WTC11 (cell line): ENCODE measurements at places on chromosomes 5 and 9. TPM values are rescaled to one million over a fixed set of nuclear protein-coding genes. Genes with fewer than 3 reads are reported as not detected.

- DNase-seq: no peak
- no peak overlapping the region for H3K4me3 ChIP-seq
- no peaks in the 10 kb centered on the region for H3K27me3 ChIP-seq
- H3K36me3 ChIP-seq: no peaks in the 10 kb centered on the region
- no peak overlapping the region for H3K27ac ChIP-seq
Observed at GRCh38 chr5:104361932-104362331, 799.3 kb upstream of the NUDT12 start.

DNA sequence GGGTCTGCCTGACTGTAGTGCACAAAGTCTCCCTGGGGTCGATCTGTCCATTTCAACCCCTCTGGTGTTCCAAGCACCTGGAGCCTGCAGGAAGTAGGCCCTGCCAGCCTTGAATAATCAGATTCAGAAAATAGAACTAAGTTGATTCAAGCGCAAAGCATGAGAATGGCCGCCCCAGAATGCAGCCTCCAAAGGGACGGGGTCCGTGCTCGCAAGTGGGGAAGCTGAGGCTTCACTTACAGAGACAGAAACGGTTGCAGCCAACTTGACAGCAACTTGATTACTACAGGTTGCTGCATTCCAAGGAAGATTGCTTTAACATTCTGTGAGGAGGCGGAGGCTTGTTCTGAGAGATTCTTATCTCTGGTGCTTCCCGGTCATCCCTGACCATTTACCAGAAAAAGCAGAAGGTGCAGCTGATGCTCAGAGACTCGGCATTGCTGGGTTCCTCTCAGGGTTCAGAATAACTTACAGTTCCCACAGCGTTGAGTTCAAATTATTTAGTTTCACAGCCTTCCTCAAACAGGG lies 14.9 kb upstream of the LRRC14B start:
- no peaks in the 10 kb centered on the region for H3K27me3 ChIP-seq
- no peak for DNase-seq
- H3K27ac ChIP-seq: peak overlapping the region; percentile 47; the same call in 1 of the 2 replicates
- no peak overlapping the region for H3K4me3 ChIP-seq
- H3K36me3 ChIP-seq: peaks cover 20% of the 10 kb centered on the region

Gene KCNV2
- not detected in 3 replicates for total RNA-seq

GRCh38 chr9:136059321-136059791 lies 35.7 kb downstream of the NACC2 start:
- H3K36me3 ChIP-seq: no peaks in the 10 kb centered on the region
- DNase-seq: peak; percentile 12
- peaks cover 29% of the 10 kb centered on the region for H3K4me1 ChIP-seq
- no peak overlapping the region for H3K27ac ChIP-seq

DNA sequence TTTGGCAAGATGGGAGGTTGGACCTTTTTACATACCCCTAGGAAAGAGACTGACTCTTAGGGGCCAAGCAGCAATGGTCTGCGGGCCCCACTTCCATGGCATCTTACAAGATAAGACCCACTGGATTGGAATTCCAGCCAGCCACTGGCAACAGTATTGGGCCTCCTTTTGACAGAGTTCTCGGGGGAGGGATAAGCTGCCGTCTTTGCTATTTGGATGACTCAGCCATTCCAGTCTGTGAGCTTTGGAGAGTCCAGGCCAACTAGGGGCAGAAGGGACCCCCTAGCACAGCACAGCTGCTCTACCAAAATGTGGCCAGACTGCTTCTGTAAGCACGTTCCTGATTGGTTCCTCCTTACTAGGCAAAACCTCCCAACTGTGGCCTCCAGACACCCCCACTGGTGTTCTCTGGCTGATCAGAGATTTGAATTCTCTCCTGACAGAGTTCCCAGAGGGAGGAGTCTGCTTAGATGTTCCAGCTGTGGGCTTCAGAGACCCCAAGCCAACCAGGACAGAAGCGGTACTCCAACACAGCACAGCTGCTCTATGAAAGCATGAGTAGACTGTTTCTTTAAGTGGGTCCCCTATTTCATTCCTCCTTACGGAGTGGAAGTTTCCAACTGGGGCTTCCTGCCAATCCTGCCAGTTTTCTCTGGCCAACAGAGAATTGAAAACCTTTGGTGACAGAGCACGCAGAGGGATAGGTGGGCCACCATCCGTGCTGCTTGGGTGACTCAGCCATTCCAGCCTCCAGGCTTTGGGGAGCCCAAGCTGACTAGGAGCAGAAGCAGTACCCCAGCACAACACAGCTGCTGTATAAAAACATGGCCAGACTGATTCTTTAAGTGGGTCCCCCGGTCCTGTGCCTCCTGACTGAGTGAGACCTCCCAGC lies 672.1 kb upstream of the RIOK2 start:
- peak; percentile 11 for DNase-seq

DNA sequence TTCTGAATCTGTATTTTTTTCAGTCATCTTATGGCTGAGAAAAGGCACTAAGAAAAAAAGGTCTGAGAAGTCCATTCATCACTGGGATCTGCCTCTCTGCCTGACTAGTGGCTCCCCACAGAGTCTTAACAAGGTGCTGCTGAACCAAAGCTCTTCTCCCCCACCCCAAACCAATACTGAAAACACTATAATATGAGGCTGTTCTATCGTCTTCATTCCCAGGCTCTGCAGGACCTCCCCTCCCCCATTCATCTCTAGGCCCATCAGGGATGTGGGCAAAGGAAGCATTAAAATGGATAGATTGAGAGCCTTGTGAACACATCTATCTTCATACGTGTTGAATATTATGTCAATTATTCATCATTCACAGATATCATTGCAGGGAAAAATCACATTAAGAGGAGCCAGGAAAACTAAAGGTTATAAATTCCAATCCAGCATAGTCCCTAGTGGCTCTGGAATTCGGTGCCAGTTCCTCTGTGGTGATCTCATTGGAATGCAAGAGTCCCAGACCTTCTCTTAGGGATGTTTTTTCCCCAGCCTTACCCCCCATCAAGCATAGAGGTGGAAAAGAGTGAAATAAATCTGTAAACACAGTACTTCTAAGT lies 44.3 kb upstream of the GPR151 start:
- peaks cover 13% of the 10 kb centered on the region for H3K4me1 ChIP-seq
- peak overlapping the region; percentile 11 for H3K27ac ChIP-seq
- DNase-seq: no peak
- no peak overlapping the region for H3K4me3 ChIP-seq
- no peaks in the 10 kb centered on the region for H3K27me3 ChIP-seq

Gene HAUS6
- total RNA-seq: 37.9 to 43.3 TPM (median 39.8 TPM) in 3 replicates

GRCh38 chr5:112419164-112419985 lies at the start of gene EPB41L4A:
Gene EPB41L4A, minus strand, starts transcription at chr5:112419277. Its CDS starts 238 bp downstream, at chr5:112419039.
- peaks cover 21% of the 10 kb centered on the region for H3K4me1 ChIP-seq
- H3K36me3 ChIP-seq: no peaks in the 10 kb centered on the region
- peaks cover 47% of the 10 kb centered on the region for H3K27me3 ChIP-seq
- DNase-seq: peak; percentile 63
- no peak within 1 kb of the TSS for H3K27ac ChIP-seq

- DNase-seq: no peak
- H3K27ac ChIP-seq: no peak overlapping the region
- H3K27me3 ChIP-seq: peaks cover 26% of the 10 kb centered on the region
- H3K4me3 ChIP-seq: no peak overlapping the region
- peaks cover 37% of the 10 kb centered on the region for H3K4me1 ChIP-seq
- no peaks in the 10 kb centered on the region for H3K36me3 ChIP-seq
Observed at GRCh38 chr9:33164138-33164809, 2.9 kb downstream of the B4GALT1 start.

Gene FREM1
- total RNA-seq: 2.8 to 3.6 TPM (median 3.0 TPM) in 3 replicates

GRCh38 chr5:11047030-11047429 lies 286.0 kb upstream of the DAP start:
- H3K4me3 ChIP-seq: no peak overlapping the region
- H3K36me3 ChIP-seq: no peaks in the 10 kb centered on the region
- no peak overlapping the region for H3K27ac ChIP-seq
- H3K4me1 ChIP-seq: no peaks in the 10 kb centered on the region
- H3K27me3 ChIP-seq: no peaks in the 10 kb centered on the region

DNA sequence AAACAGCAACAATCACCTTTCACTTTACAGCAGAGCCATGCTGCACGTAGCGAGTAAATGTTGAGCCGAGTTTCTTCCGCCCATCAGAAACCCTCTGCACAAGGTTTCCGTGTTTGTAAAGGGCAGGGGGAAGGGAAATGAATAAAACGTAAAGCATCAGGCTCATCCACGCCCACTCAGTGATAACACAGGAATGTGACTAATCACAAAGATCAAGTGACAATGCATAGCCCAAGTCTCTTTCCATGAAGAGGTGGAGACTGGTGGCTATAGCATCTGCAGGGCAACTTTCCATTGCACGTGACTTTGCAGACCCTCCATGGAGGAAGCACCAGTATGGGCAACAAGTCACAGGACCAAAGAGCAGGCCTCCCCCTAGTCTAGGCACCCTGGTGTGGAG lies 56.6 kb downstream of the CAMSAP1 start:
- H3K27ac ChIP-seq: peak overlapping the region; percentile 64
- peaks cover 38% of the 10 kb centered on the region for H3K4me1 ChIP-seq
- DNase-seq: no peak
- no peaks in the 10 kb centered on the region for H3K27me3 ChIP-seq
- peaks cover 41% of the 10 kb centered on the region for H3K36me3 ChIP-seq
- no peak overlapping the region for H3K4me3 ChIP-seq

DNA sequence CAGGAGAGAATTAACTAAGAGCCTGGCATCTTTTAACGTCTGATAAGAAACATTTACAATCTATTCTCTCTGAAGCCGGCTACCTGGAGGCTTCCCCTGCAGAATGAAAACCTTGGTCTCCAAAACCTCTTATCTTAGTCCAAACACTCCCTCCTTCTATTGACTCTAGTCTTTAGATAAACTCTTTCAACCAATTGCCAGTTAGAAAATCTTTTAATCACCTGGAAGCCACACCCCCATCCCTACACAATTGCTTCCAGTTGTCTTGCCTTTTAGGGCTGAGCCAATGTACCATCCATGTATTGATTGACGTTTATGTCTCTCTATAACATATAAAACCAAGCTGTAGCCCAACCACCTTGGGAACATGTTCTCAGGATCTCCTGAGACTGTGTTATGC lies 1343.1 kb upstream of the C9orf72 start:
- peak overlapping the region; percentile 43; the same call in 1 of the 2 replicates for H3K27ac ChIP-seq
- H3K4me3 ChIP-seq: no peak overlapping the region
- no peak for DNase-seq
- H3K27me3 ChIP-seq: no peaks in the 10 kb centered on the region

DNA sequence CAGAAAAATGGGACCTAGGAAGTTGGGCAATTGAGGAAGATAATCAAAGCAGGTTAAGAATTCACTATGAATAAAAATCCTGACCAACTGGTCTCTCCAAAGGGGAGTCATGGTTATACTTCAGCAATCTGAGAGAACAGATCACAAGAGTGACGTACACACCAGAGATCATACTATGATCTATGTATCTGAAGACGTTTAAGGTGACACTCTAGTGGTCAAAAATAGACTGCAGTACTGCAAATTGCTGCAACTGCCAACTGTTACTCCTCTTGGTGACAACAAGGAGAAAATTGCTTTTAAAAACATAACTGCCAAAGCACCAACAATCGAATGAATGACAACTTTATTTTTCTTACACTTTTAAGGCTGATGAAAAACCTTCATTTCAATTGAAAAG lies 4.9 kb downstream of the AK6 start:
- H3K4me1 ChIP-seq: peaks cover 7% of the 10 kb centered on the region
- H3K27me3 ChIP-seq: no peaks in the 10 kb centered on the region
- no peak overlapping the region for H3K4me3 ChIP-seq
- no peak for DNase-seq
- peaks cover 35% of the 10 kb centered on the region for H3K36me3 ChIP-seq
- H3K27ac ChIP-seq: no peak overlapping the region

- no peaks in the 10 kb centered on the region for H3K36me3 ChIP-seq
- H3K27ac ChIP-seq: no peak overlapping the region
- no peak for DNase-seq
- H3K4me1 ChIP-seq: no peaks in the 10 kb centered on the region
- H3K27me3 ChIP-seq: no peaks in the 10 kb centered on the region
Observed at GRCh38 chr9:11779971-11780370, 913.2 kb upstream of the TYRP1 start.

GRCh38 chr5:111237470-111237869 lies 13.3 kb downstream of the CAMK4 start:
- no peak overlapping the region for H3K27ac ChIP-seq
- no peaks in the 10 kb centered on the region for H3K36me3 ChIP-seq
- no peak overlapping the region for H3K4me3 ChIP-seq
- DNase-seq: no peak
- H3K4me1 ChIP-seq: peaks cover 1% of the 10 kb centered on the region

- no peaks in the 10 kb centered on the region for H3K36me3 ChIP-seq
- no peak for DNase-seq
- no peak overlapping the region for H3K4me3 ChIP-seq
- H3K27me3 ChIP-seq: no peaks in the 10 kb centered on the region; the same call in 1 of the 2 replicates
Observed at GRCh38 chr9:116499986-116500871, 186.9 kb upstream of the TRIM32 start.

- H3K36me3 ChIP-seq: peaks cover 5% of the 10 kb centered on the region
- H3K4me1 ChIP-seq: no peaks in the 10 kb centered on the region
- no peak overlapping the region for H3K4me3 ChIP-seq
- DNase-seq: no peak
- no peaks in the 10 kb centered on the region for H3K27me3 ChIP-seq
Observed at GRCh38 chr5:98205691-98206461, 567.6 kb upstream of the RGMB start.

DNA sequence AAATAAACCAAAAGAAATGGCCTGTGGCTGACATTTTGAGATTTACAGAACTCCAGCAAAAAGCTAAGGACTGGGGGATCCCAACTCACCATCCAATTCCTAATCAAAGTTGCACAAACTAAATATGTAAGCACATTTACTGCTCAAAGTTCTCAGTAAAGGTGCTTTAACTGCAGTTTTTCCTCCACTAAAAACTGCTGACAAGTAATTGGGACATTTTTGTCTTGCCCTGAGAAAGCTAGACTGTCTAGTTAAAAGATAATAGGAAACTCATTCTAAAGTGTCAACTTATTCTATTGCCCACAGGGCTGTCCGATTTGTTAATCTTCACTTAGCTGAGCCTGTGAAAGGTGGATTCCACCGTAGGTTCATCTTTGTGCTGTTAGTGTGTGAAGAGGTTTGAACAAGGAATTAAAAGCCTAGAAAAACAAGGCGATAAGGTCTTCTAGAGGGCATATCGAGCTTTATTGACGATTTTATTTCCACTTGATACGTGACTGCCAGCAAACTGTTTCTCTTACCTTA lies 1.0 kb downstream of the DOCK8 start:
- peak overlapping the region; percentile 74 for H3K4me3 ChIP-seq
- no peak overlapping the region for H3K27ac ChIP-seq
- no peaks in the 10 kb centered on the region for H3K36me3 ChIP-seq
- DNase-seq: no peak
- peaks cover 31% of the 10 kb centered on the region for H3K27me3 ChIP-seq

Gene IRX4
- total RNA-seq: 7.0 to 9.0 TPM (median 7.6 TPM) in 3 replicates

DNA sequence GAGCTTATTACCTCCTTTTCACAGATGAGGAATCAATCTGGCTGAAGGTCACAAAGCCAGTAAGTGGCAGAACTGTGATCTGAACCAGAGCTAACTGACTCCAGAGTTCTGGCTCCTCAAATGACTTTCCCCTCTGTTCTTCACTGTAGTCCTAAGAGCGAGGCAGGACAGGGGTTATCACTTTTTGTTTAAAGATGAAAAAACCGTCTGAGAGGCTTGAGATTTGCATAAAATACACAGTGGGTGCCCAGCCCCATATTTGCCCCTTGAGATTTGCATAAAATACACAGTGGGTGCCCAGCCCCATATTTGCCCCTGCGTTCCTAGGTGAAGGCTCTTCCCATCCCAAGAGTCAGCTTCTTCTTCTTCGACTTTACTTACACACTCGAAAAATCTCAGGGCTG lies 667 bp downstream of the FBXO10 start:
- no peak for DNase-seq
- H3K4me3 ChIP-seq: peak overlapping the region; percentile 82
- H3K4me1 ChIP-seq: peaks cover 41% of the 10 kb centered on the region
- H3K36me3 ChIP-seq: no peaks in the 10 kb centered on the region
- no peaks in the 10 kb centered on the region for H3K27me3 ChIP-seq

GRCh38 chr5:71615809-71616208 lies 28.7 kb downstream of the MCCC2 start:
- no peaks in the 10 kb centered on the region for H3K4me1 ChIP-seq
- H3K27ac ChIP-seq: no peak overlapping the region
- no peak overlapping the region for H3K4me3 ChIP-seq
